ENCODE measurements at places on chromosomes 7 and 10.

DNA sequence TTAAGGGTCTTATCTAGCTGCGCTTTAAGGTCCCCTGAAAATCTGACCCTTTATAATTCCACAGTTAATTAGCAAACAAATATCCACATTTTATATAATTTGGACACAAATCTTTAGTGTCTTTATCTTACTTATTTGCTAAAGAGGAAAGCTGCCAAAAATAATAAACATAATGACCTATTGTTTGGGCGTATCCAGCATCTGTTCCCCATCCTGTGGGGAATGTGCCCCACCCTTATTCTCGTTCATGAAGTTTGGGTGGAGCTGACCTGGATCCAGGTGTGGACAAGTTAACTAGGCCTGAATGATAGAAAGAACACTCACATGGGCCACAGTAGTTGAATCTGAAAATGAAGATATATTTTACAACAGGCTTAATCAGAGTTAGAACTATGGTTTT, 218.3 kb downstream of the CRPPA start:
- no peak for DNase-seq

- DNase-seq, result no peak
Observed at GRCh38 chr7:142405122-142405765, 147.4 kb upstream of the PRSS58 start.

- no peak for DNase-seq
Observed at GRCh38 chr10:62815381-62816075, 638 bp downstream of the EGR2 start.

- no peak for DNase-seq
Observed at GRCh38 chr10:12690525-12691126, 310.9 kb downstream of the CCDC3 start.

DNA sequence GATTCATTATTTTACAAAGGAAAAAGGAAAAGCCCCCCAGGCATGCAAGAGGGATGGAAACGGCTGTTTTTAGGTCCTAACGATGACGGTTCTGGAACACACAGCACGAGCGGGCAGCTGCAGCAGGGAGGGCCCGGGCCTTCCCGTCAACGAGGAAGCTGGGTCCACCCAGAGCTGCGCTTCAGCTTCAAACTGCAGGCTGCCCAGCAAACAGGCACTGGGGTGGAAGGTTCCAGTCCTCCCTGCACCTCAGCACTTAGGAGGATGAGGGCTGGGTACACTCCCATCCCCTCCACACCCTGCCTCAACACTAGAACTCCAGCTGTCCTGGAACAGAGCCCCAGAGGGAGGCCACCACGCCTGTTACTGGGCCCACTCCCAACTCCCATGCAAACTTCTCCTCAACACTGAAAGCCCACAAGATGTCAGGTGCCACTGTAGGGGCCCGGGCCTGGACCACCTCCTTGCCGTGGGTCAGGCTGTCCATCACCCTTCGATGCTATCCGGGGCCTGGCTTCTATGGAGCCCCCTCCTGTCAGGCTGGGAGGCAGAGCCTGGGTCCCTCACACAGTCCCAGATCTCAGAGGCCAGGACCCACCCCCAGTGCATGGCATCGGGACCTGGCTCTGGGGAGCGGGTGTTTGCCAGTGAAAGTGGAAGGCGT, 33.0 kb downstream of the PAPOLB start:
- DNase-seq, result no peak

- DNase-seq, result peak; percentile 57
Observed at GRCh38 chr10:59808896-59809643, 55.8 kb upstream of the MRLN start.

- DNase-seq, result no peak
Observed at GRCh38 chr10:23686722-23687121, 247.8 kb downstream of the OTUD1 start.

DNA sequence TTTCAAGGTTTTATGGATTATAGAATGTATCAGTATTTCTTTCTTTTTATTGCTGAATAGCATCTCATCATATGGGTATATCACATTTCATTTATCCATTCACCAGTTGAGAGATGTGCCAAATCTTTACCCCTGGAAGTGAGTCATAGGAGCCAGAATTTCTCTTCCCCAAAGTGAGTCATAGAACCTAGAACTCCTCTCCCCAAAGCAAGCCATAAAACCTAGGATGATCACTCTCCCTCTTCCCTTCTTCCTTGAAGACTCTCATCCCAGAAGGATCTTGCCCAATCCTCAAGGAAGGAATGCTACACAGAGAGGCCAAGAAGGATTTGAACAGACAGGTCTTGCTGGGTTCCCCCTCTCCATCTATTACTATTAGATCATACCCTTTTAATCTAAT, 199.9 kb downstream of the EVX1 start:
- no peak for DNase-seq

- no peak for DNase-seq
Observed at GRCh38 chr10:1123198-1123597, 67.0 kb downstream of the WDR37 start.

- no peak for DNase-seq
Observed at GRCh38 chr7:39094731-39095130, 117.0 kb downstream of the POU6F2 start.

DNA sequence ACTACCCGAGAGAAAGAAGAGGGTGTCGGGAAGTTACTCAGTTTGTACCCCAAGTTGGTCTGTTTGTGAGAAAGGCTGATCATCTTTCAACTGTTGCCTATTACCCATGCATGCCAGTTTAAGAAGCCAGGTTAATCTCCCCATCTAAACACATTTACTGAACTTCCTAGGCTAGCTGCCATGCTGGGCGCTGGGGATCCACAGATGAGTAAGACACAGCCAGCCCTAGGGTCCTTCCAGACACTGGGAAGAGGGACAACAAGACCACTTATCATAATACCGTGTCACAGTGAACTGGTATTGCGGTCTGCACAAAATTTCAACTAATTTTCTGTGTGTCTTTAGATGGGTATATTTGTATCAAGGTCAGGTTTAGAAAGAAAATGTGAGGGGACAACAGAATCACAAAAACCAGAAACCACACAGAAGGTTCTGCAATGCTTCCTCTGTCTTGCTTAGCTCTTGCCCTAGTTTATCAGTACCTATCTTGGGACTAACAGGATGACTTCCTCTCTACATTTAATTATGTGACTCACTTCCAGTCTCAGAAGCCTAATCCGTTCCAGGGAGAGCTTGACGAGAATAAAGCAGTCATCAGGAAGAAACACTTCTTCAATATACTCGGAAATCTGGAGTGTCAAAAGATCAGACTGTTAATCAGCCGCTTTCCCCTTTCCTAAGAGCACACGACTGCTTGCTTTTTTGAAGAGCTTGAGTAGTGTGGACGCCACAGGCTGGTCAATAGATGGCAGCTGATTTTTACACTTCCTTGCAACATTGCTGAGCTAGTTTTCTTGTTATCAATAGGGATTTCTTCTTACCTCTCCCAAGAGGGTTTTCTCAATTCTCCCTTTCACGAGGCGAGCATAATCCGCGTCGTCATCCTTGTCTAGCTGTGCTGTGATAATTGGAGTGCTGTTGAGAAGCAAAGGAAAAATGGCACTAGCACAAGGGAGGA, 45.7 kb downstream of the POLR3A start:
- no peak for DNase-seq

DNA sequence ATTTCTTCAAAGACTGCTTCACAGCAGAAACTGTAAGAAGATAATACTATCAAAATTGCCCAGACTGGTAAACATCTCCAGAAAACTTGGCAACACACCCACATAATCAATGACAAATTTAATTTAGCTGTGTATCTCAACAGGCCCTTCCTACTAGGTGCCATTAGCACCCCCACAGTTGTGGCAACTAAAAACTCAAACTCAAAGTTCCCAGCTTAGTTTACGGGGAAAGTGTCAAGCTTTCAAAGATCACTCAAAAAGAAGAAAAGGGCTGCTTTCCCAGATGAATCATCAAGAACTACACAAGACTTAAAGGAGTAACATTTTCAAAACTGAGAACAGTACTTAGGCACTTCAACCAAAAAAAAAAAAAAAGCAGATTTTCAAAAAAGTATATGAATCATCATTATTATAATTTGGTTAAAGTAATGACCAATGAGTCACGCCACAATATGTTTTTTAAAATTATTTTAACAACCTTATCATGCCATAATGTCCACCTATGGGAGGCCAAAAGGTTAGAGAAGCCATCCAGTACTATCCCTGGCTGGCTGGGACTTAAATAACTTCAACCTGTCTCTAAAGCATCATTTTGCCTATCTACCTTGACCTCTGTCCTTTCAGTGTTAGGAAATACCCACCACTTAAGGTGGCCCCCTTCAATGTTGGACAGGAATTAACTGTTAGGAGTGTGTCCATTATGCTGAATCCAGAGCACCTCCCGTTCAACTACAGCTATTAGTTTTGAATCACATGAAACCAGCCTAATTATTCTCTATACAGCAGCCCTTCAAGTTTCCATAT, 90.8 kb downstream of the ZFAND4 start:
- no peak for DNase-seq

DNA sequence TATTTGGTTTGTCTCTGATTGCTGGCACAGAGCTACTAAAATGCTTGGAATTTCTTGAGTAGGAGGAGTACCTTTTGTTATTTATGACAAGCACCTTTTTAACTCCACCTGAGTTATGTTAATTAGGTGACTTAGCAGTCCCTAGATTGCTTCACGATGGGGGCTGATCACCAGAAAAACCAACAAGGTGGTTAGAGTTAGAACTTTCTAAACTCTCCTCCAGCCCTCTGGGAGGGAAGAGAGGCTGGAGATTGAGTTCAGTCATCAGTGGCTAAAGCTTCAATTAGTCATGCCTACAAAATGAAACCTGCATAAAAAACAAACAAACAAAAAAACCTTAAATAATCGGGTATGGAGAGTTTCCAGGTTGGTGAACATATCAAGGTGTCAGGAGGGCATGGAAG, 23.6 kb upstream of the ING3 start:
- no peak for DNase-seq

GRCh38 chr10:99859585-99859984, 77.1 kb downstream of the ABCC2 start:
- DNase-seq, result peak; percentile 24

GRCh38 chr10:70705121-70705861, 33.0 kb downstream of the ADAMTS14 start:
- no peak for DNase-seq
